ENCODE measurements at places on chromosomes 1 and 21.
A peak's percentile ranks its signal among the peaks of the same experiment; 100 is the strongest.

GRCh38 chr1:86646256-86646655, 58.1 kb upstream of the SH3GLB1 start:
- DNase-seq, result no peak

- DNase-seq, result no peak
Observed at GRCh38 chr1:2405588-2406295, 6.6 kb downstream of the PEX10 start.

DNA sequence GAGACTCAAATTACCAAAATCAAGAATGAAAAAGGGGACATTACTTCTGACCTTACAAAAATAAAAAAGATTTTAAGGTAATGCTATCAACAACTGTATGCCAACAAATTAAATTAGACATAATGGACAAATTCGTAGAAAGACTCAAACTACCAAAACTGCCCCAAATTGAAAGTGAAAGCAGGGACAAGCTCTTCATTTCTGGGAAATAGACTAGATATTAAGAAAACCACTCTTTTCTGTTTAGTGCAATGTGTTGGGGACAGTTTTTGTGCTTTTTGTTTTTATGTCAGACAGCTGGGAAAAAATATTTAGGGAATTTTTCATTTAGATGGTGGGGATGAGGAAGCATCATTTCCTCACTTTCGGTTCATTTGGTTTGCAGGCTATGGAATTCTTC, 4.9 kb upstream of the GBP1 start:
- no peak for DNase-seq

DNA sequence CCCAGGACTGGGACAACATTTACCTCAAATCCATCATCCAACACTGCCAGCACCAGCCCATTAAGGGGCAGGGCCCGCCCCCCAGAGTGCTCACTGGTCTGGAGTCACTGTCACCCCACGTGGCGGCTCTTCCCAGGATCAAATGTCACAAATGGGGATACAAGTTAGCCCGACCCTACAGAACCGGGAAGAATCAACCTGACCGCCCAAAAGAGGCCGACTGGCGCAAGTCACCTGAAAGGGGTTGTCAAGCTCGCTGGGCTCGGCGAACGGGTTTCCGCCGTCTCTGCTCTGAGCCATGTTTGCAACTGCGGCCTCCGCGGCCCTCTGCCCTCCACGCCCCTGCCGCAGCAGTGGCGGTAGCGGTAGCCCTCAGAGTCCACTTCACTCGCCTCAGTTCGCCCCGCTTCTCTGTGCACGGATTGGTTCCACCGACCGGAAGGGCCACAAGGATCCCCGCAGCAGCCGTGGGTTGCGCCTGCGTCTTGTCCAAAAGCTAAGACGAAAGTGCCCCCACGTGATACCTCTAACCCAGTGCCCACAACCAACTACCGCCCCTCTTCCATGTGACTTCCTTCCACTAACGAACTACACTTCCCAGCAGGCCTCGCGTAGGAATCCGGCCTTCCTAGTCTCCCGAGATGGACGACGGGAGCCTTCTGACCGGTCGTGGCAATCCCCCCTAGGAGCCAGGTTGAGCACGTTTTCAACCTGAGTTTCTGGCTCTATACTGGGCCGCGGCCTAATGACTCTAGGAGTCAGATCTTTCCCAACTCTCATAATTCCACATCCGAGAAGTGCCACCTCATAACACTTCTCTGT, at the start of gene SCAMP3:
Gene SCAMP3 (minus strand): TSS at position 509 of the 822 bp plus-strand sequence. CDS start 209 bp downstream, at position 300.
- peak; percentile 98 for DNase-seq

- no peak for DNase-seq
Observed at GRCh38 chr1:179775009-179775408, 31.9 kb downstream of the FAM163A start.

DNA sequence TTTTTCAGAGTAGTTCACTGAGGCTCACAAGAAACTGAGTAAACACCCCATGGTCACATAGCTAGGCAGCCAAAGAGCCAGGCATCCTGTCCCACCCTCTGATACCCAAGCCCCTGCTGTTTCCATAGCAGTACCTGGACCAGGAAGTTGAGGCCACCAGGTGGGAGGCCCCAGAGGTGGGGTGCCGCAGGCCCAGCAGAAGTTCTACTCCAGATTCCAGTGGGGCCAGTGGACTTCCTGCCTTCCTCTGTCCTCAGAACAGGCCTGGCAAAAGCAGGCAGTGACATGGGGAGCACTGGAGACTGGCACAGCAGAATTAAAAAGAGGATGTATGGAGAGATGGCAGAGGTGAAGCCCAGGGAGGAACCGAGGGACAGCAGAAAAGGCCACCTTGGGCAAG, 19.0 kb downstream of the FOXO6 start:
- DNase-seq, result no peak

GRCh38 chr1:214912127-214912526, 170.4 kb upstream of the KCNK2 start:
- no peak for DNase-seq

- no peak for DNase-seq
Observed at GRCh38 chr1:18481921-18482701, 1.4 kb downstream of the KLHDC7A start.
